Muscle of back (tissue), 13 donors: ENCODE measurements at places on chromosomes 16 and 17.

GRCh38 chr17:42639525-42640113 lies 19.5 kb upstream of the TUBG2 start:
- no peak for DNase-seq

DNA sequence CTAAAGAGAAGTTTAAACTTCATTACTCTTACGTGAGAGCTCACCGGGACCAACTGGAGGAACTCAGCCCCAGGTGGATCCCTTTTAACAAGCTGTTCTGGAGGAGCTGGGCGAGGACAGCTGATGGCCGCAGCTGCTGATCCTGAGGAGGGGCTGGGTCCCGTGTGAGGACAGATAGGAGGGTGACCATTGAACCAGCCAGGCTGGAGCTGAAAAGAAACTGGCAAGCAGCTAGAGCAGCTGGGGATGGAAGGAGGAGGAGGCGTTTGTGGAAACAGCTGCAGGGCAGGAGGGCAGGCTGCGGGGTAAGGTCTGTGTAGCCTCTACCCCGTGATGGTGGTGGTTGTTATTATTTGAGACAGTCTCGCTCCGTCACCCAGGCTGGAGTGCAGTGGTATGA lies 119.5 kb downstream of the AATF start:
- DNase-seq = peak; percentile 46

DNA sequence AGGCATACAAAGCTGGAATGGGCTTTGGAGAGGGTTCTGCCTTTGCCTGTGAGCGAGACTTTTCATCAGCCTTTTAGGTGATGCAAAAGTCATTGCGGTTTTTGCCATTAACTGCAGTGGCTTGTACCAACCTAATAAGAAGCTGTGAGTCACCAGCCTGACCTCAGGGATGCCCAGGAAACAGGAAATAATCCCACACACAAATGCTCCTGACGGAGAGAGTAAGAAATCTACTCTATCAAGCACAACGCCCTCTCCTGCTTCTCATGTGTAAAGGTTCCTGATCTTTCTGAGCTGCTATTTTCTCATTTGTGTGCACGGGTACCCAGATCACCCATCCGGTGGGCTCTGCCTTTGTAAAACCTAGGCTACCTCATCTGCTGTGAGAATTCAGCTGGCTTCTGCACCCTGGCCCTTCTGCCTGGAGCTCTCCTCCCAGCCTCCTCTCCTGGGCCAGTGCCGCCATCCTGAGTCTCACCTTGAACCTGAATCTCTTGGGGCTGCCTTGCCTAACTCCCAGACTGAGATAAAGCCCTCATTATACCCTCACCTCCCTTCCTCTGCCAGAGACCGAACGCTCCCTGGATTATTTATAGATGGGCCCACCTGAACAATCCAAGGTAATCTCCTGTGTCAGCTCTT lies 299.7 kb downstream of the C16orf95 start:
- DNase-seq = no peak

DNA sequence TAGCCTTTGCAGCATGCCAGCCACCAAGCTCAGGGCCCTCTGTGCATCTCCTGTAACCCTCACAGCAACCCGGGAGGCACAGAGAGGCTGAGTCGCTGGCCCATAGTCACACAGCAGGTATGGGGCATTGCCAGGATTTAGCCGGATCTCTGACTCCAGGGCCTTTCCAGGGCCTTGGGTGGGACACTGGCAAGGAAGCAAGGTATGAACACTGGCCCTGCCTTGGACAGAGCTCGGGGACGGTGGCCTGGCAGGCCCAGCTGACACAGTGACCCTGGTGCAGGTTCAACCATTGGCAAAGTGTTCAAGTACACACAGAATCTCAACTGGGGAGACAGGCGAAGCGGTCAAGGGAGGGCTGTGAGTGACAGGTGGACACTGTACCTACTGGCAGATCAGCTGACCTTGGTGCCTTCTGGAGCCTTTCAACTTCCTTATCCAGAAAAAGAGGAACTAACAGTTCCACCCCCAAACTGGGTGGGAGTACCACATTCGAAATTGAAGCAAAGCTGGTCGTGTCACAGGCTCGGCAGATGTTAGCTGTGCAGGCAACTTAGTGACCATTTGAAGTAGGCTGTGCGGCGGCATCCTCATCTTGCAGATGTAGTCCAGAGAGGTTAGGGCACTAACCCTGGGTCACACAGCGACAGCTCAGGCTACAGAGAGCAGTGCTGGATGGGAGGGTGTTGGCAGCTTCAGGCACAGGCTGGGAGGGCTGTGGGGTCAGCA lies 287.4 kb downstream of the SEC14L1 start:
- DNase-seq = no peak

DNA sequence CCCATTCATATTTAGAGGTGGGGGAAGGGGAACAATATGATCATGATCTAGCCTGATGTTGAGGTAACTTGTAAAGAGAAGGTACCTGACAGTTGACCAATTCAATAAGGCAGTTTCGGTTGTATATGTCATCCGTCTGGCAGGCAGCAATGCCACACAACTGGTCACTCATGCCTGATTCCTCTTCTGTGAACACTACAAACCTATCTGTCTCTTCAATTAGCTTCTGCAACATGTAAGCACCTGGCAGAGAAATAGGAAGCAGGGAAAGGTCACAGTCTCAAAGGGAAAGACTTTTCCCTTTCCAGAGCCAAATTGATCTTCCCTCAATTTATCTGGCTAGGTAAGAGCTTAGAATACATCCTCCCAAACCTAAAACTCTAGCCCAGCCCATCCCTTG lies 10.2 kb upstream of the RSKR start:
- no peak for DNase-seq

GRCh38 chr17:65609286-65609685 lies 47.8 kb upstream of the AXIN2 start:
- no peak for DNase-seq

DNA sequence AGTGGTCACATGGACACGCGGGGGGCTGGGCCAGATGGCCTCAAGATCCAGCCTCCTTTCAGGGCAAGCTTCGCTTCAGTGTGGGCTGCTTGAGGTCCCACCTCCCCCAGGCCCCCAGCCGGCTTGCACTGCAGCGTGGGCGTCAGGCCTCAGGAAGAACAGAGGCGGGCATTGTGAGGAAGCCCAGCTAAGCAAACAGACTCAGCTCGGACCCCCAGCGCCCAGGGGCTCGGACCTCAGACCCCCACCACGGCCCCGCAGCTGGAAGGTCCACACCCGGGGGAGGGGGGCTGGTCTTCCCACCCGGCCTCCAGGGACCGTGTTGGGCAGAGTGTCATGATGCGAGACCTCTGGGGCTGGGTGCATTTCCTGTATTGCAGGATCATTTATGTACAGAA lies 24.7 kb upstream of the ZNF469 start:
- no peak for DNase-seq
